ENCODE measurements at places on chromosomes 13 and 19. TPM values are rescaled to one million over a fixed set of nuclear protein-coding genes. Genes with fewer than 3 reads are reported as not detected.

The SSC5D gene
- 1.0 TPM for total RNA-seq

The ZNF442 gene
- not detected for total RNA-seq

The ZNF836 gene
- total RNA-seq, result 0.74 TPM

The CYP4F12 gene
- 2.1 TPM for total RNA-seq

The PSPN gene
- 0.88 TPM for total RNA-seq

The METTL21C gene
- not detected for total RNA-seq

The ZNF567 gene
- 8.4 TPM for total RNA-seq
